ENCODE measurements at places on chromosomes 2 and 18.

DNA sequence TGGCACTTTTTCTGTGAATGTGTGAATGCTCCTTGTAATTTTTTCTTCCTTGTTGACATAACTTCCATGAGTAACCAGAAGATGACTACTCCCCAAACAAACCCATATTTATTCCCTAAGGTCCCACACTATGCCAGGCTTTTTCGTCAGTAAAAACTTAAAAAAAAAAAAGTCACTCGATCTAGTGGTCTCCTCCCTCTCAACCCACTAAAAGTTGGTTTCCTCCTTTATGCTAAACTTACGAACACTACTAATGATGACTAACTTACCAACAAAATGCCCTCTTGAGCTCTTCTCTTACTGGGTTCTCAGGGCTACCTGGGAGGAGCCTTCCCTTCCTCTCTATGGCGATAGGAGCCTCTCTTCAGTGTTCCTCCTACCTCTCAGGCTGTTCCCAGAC, 18.2 kb downstream of the ACVR1 start:
- DNase-seq: no peak

- DNase-seq: no peak
Observed at GRCh38 chr18:495452-495851, 5.0 kb downstream of the COLEC12 start.

DNA sequence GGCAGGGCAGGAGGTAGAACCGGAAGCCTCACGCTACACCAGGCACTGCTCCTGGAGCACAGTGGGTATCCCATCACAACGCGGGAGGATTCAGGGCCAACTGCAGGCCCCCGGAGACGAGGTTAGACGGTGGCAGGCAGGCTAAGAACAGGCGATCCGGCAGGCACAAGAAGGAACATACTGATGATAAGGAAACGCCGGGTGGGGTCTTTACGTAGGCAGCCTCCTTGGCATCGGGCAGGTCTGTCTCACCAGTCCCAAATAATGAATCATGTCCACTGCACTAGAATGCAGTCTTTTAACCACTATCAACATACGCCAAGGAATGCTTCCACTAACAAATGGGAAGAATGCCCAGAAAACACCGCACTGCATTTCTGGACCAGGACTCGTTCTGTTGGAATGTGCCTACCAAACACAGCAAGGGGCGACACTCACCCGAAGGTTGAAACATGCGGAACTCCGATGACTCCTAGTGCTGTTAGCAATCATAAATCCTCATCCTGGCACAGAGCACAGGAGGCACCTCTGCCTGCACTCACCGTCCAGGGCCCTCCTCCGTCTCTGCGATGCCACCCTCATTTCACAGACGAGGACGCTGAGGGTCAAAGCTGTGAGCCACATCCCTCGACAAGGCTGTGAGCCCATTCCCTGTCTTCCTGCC, 35.2 kb downstream of the ZNF516 start:
- no peak for DNase-seq

DNA sequence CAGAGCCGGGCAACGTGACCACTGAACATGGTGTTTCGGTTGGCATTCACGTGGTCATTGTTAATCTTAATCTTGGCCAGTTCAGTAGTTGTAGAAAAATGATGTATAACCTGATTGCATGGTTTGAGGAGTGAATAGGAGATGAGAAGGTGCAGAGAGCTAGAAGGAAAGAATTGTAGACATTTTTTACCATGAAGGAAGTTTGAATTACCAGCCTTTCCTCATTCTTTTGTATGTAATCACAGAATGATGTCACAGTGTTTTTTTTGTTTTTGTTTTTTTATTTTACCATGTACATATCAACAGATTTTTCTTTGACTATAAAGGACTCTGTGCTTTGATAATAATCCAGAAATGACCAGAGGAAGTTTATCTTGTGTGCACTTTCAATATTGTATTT, 126.3 kb downstream of the LTBP1 start:
- DNase-seq: no peak

- DNase-seq: no peak
Observed at GRCh38 chr2:225032246-225032645, 10.0 kb downstream of the DOCK10 start.
